Left ventricle myocardium inferior (tissue), 1 donor: ENCODE measurements at places on chromosomes 1 and 21.

DNA sequence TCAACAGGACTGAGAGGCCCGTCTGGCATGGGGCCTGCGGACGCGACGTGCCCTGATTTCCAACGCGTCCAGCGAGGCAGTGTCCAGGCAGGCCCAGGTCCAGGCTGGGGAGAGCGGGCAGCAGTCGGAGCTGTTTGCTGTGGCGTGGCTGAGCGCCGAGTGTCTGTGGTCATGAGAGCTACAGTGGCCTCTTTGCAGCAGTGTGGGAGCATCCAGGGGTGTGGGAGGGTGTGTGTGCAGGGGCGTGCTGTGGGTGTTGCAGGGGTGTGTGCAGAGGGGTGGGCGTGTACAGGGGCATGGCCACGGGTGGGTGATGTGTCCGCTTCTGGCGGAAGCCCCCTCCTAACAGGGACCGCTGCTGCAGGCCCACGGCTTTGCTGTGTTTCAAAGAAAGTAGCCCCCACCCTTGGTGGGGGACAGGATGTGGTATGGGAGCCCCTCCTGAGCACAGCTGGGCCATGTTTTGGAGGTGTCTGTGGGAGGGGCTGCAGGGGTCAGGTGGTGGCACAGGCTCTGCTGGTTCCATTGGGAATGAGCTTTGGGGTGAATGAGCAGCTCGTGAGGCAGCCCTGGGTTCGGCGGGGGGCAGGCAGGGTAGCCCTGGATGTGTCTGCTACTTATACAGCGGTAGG is 17.7 kb downstream of the PLCH2 start:
- DNase-seq, result no peak

- no peak for DNase-seq
These were observed 355.5 kb downstream of the HLX start for GRCh38 chr1:221234791-221235190.

- no peak for DNase-seq
These were observed 20.3 kb downstream of the TSPAN2 start for GRCh38 chr1:115068826-115069585.

- DNase-seq, result no peak
These were observed at the start of gene TMEM79 for GRCh38 chr1:156284112-156284511. TMEM79 (plus strand) TSS chr1:156284325; CDS start chr1:156285227, 902 bp downstream.

GRCh38 chr1:166069390-166069789 is 97.4 kb downstream of the FAM78B start:
- DNase-seq, result no peak

DNA sequence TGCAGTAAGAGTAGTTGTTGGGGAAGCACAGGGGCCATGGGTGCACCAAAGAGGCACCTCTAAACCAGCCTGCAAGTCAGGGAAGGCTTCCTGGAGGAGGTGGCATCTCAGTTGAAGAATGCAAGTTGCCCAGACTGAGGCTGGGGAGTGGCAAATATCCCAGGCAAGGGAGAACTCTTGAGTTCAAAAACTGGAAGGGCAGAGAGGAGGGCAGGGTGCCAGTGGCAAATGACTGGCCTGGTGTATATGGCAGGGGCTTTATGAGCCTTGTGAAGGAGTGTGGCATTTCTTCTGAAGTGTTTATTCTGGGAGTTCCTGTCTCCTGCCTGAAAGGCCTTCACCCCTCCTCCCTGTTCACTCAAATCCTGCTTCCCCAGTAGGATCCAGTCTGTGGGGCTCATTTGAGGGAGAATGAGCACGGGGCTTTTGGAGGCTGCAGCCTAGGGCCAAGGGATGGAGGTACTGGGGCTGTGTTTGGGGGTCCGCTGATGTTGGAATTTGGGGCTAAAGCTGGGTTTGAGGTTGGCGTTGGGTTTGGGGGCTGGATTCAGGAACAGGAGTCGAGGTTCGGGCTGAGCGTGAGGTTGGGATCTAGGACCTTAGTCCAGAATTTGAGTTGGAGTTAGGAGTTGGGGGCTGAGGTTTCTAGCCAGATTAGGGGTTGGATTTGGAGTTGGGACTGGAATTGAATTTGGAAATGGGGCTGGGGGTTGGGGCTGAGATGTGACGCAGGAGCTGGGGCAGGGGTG is at the start of gene TMEM125:
TSS of gene TMEM125 (plus strand) at position 357 of the 749 bp plus-strand sequence. CDS start 2,740 bp downstream, outside the sequence.
- DNase-seq, result no peak

DNA sequence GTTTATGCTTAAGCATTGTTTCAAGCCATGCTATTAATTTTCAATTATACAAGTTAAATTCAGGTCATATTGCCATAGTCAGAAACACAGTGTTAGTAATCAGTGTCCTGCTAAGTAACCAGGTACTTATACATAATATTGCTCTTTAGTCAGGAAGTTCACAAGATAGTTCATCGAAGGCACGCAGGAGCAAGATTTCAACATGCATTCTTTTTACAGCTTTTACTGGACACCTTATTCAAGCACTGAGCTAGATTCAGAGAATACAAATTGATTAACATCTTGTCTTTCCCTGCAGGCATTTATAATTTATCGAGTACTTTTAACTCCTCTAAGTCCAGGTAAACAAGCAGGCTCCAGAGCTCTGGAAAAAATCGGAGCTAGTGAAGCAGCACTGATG is 202.3 kb upstream of the BRINP3 start:
- DNase-seq, result no peak

DNA sequence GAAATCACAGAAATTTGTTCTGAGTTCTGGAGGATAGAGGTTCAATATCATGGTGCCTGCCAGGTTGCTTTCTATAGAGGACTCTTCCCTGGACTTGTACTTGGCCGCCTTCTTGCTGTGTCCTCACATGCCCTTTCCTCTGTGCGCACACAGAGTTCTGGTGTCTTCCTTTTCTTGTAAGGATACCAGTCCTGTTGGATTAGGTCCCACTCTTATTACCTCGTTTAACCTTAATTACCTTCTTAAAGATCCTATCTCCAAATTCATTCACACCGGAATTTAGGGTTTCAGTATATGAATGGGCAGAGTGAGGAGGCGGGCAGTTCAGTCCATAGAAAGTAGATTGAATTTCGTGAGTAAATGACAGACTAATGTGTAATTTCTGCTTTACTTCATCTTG is 413.9 kb downstream of the NCAM2 start:
- no peak for DNase-seq

GRCh38 chr1:24316645-24317044 is 2.5 kb upstream of the GRHL3 start:
- DNase-seq, result no peak

- DNase-seq, result no peak
These were observed 9.1 kb downstream of the OLIG1 start for GRCh38 chr21:33078907-33079582.

GRCh38 chr21:39673736-39674135 is 61.0 kb downstream of the B3GALT5 start:
- DNase-seq, result no peak

DNA sequence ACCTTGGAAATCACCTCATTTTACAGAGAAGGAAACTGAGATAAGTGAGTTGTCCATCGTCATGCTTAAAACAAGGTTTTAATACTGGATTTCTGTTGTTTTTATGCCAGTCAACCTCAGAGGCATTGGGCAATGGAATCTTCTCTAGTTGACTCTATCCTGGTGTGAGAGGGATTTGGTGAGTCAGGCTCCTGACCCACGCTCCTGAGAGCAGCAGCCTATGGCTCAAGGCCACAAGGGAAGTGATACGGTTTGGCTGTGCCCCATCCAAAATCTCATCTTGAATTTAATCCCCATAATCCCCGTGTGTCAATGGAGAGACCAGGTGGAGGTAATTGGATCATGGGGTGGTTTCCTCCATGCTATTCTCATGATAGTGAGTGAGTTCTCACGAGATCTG is 90.1 kb downstream of the TLR5 start:
- DNase-seq, result no peak

DNA sequence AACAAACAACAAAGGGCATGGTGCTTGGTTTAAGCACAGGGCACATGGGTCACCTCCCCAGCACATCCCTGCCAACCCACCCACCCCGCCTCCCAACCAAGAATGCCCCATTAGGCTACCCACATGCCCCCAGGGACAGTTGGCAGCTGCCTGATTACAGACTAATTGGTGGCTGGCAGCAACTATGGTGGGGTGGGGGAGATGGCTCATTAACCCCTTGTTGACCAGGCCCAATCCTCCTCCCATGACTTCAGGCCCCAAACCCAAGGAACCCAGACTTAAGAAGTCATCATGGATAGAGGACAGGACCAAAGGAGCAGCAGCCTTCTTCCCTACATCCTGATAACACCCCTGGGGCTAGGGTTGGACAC is 1.3 kb downstream of the RIMS3 start:
- no peak for DNase-seq

- no peak for DNase-seq
These were observed 153.7 kb downstream of the HHIPL2 start for GRCh38 chr1:222394224-222394623.

- no peak for DNase-seq
These were observed 17.4 kb downstream of the MYOM3 start for GRCh38 chr1:24094554-24094953.

DNA sequence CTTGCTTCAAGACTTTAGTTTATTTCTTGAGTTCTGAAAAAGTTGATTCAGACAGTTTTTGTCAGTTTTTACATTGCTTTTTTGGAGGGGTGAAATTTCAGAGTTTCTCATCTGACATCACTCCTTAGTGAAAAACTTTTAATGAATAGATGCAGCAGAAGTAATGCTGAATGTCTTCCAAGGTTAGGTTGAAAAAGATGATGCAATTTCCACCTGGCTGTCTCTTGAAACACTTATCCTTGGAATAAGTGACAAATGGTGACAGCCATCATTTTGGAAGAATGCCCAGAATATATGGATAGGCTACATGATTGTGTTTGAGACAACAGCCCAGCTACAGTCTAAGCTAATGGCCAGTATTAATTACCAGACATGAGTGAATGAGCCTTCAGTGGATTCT is 140.8 kb downstream of the ZNF644 start:
- no peak for DNase-seq

DNA sequence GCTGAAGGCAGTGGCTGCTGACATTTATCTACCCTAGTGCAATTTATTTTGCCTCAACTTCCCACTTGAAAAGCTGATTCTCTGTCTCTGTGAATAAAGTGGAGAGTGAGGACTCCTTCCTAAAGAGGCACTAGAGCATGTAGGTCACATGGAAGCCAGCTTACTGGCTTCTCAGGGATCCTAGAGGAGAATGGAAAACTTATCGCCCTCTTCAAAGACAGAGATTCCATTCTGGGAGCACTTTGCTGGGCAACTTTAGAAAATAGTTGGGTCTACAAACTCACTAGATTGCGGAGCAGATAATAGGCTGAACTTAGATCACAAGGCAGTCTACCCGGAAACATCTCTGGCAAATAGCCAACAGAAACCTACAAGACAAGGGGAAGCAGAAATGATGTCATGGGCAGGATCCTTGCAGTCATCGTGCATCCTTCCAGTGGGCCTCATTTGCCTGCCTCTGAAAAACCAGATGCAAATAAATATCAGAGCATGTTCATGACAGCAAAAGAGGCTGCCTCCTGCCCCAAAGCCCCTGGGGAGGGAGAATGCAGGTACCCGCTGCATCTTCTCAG is 104.8 kb upstream of the BARHL2 start:
- DNase-seq, result no peak
